AG10803 (cell line): ENCODE measurements at places on chromosomes 12 and 14.

DNA sequence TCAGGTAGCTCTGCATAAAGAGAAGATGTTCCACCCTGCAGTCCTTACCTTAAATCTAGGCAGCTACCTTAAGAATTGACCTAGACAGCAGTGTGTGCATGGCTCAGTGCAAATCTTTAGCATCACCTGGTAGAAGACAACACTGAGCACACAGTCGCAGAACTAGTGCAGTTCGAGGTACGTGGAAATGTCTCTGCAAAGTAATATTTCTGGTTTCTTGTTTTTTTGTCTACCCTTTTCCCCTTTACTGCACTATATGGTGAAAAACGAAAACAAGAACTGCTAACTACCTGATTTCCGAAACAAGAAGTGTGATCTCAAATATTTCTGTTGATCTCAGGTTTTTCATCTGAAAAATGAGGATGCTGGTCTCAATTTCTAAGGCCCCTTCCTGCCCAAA, 82.5 kb downstream of the ETV6 start:
- DNase-seq: no peak

DNA sequence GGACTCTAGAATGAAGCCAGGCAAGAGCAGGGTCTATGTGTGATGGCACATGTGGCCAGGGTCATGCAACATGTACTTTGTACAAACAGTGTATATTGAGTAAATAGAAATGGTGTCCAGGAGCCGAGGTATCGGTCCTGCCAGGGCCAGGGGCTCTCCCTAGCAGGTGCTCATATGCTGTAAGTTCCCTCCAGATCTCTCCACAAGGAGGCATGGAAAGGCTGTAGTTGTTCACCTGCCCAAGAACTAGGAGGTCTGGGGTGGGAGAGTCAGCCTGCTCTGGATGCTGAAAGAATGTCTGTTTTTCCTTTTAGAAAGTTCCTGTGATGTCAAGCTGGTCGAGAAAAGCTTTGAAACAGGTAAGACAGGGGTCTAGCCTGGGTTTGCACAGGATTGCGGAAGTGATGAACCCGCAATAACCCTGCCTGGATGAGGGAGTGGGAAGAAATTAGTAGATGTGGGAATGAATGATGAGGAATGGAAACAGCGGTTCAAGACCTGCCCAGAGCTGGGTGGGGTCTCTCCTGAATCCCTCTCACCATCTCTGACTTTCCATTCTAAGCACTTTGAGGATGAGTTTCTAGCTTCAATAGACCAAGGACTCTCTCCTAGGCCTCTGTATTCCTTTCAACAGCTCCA, 39.6 kb downstream of the DAD1 start:
- no peak for DNase-seq

- peak; percentile 73 for DNase-seq
These were observed 107.8 kb downstream of the DUSP6 start for GRCh38 chr12:89244536-89244935.

- DNase-seq: no peak
These were observed 72.7 kb downstream of the WSCD2 start for GRCh38 chr12:108201808-108202207.

DNA sequence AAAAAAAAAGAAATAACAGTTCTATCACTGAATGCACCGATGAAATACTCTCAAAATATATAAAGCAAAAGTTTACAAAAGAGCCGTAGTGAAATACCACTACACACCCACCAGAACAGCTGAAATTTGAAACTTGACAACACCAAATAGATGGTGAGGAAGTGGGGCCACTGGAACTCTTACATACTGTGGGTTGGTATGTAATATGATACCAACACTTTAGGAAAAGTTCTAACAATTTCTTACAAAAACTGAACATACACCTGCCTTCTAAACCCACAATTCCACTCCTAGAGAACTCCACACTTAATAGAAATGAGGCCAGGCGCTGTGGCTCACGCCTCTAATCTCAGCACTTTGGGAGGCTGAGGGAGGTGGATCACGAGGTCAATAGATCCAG, 14.1 kb downstream of the EIF5 start:
- DNase-seq: no peak

DNA sequence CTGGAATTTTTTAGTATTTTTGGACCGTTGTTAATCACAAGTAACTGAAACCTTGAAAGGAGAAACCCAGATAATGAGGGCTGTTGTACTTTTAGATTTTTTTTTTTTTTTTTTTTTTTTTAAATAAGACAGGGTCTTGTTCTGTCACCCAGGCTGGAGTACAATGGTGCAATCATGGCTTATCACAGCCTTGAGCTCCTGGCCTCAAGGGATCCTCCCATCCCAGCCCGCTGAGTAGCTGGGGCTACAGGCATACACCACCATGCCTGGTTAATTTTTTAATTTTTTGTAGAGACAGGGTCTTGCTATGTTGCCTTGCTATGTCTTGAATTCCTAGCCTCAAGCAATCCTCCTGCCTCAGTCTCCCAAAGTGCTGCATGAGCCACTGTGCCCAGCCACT, 211.6 kb downstream of the SYNE2 start:
- DNase-seq: no peak

DNA sequence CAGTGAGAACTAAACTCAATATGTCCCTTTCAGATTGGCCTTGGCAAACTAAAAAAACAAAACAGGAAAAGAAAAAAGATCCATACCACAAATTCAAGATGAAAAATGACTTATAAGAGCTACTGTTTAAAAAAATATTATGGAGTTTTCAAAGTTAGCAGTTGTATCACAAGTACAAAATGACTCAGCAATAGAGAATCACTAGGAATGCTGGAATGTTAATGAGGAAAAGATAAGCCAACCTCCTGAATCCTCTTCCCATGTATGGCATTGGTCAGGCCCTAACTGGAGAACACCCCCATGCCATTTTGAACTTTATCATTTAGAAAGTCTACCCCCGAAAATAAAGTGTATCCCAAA, 62.2 kb downstream of the PPP1R36 start:
- DNase-seq: peak; percentile 83
